ENCODE measurements at places on chromosomes 16 and 17.

GRCh38 chr16:55433030-55433429 lies 46.0 kb upstream of the MMP2 start:
- no peak for DNase-seq
- no peaks in the 10 kb centered on the region for H3K4me1 ChIP-seq
- no peak overlapping the region for H3K27ac ChIP-seq
- H3K27me3 ChIP-seq = no peaks in the 10 kb centered on the region
- no peak overlapping the region for H3K4me3 ChIP-seq

DNA sequence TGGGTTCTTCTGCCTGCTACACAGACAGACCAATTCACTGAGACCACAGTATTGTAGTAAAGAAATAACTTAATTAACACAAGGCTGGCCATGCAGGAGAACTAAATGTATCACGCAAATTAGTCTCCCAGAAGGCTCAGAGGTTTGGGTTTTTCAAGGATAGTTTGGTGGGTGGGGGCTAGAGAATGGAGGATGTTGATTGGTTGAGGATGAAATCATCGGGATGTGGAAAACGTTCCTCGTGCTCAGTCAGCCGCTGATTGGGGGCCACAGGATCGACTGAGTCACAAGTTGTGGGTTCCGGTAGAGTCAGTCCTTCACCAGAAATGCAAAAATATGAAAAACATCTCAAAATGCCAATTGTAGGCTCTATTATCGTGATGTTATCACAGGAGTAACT lies 18.7 kb downstream of the RHOT1 start:
- no peak overlapping the region for H3K27ac ChIP-seq
- DNase-seq = no peak
- H3K4me1 ChIP-seq = peaks cover 12% of the 10 kb centered on the region
- H3K4me3 ChIP-seq = no peak overlapping the region

DNA sequence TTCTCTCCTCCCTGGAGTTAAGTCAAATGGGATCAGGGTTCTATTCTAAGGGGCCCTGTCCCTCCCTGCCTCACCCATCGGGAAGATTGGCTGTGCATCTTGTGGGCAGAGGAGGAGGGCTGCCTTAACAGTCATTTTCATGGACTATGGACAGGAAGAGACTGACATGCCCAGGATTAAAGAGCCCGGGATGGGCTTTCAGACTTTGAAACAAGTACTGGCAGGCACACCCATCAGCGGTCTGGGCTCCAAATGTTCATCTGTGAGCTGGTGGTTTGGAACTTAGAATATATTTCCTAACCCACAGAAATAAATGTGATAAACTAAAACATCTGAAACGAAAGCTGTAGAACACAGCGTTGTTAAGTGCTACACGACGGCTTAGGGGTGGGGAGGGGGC lies 6.5 kb downstream of the SLC6A4 start:
- H3K27ac ChIP-seq = no peak overlapping the region
- no peaks in the 10 kb centered on the region for H3K27me3 ChIP-seq
- H3K4me3 ChIP-seq = no peak overlapping the region

DNA sequence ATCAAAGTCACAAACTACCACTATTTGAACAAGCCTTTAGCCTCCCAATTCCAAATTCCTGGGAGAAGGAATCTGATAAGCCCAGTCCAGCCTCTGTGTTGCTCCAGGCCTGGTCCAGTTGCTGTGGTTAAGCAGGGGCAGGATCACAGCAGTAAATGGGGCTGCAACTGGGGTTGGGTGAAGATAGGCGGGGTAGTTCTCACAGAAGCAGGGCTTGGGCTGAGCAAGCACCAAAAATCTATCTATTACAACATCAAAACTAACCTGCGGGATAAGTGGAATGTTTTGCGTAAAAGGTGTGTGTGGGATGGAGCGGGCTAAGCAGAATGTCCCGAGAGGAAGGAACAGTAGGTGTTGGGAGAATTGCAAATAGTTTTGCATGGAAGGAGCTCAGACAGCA lies 23.0 kb upstream of the RNF135 start:
- H3K4me3 ChIP-seq = no peak overlapping the region
- H3K27ac ChIP-seq = no peak overlapping the region
- H3K36me3 ChIP-seq = no peaks in the 10 kb centered on the region
- H3K4me1 ChIP-seq = peaks cover 3% of the 10 kb centered on the region
- no peak for DNase-seq
- no peaks in the 10 kb centered on the region for H3K27me3 ChIP-seq

DNA sequence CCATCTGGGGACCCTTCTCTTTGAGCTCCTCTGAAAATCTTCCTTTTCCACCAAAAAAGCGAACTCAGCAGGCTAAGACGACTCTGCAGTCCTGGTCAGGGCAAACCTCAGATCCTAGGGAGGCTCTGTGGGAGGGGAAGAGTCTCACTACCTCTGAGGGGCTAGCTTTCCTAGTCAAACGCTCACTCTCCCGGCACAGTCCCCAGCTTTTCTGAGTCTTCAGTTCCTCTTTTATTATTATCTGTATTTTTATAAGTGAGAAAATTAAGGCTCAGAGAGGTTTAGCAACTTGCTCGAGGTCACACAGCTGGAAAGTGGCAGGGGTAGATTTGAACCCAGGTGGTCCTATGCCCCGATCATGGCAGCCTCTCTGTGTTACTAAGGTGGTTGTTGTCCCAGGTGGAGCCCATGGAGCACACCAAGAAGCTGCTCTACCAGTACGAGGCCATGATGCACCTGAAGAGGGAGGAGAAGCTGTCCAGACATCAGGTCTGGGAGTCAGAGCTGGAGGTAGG lies 9.1 kb upstream of the KATNB1 start:
- H3K27me3 ChIP-seq = no peaks in the 10 kb centered on the region
- no peak overlapping the region for H3K27ac ChIP-seq
- DNase-seq = no peak

DNA sequence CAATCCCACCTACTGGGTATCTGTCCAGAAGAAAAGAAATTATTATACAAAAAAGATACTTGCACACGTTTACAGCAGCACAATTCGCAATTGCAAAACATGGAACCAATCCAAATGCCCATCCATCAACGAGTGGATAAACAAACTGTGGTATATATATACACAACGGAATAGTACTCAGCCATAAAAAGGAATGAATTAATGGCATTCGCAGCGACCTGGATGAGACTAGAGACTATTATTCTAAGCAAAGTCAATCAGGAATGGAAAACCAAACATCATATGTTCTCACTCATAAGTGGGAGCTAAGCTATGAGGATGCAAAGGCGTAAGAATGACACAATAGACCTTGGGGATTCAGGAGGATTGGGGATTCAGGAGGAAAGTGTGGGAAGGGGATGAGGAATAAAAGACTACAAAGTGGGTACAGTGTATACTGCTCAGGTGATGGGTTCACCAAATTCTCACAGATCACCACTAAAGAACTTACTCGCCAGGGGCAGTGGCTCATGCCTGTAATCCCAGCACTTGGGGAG lies 21.0 kb downstream of the CNOT1 start:
- H3K27ac ChIP-seq = no peak overlapping the region
- peaks cover 4% of the 10 kb centered on the region for H3K36me3 ChIP-seq
- H3K27me3 ChIP-seq = no peaks in the 10 kb centered on the region
- DNase-seq = no peak
- H3K4me3 ChIP-seq = no peak overlapping the region

GRCh38 chr16:89322321-89323119 lies 105.0 kb downstream of the ZNF778 start:
- DNase-seq = peak; percentile 89
- peak overlapping the region; percentile 1 for H3K27ac ChIP-seq
- H3K4me1 ChIP-seq = peaks cover 83% of the 10 kb centered on the region
- no peaks in the 10 kb centered on the region for H3K36me3 ChIP-seq
- H3K27me3 ChIP-seq = no peaks in the 10 kb centered on the region
- H3K4me3 ChIP-seq = no peak overlapping the region

GRCh38 chr17:56835264-56835585 lies 1.3 kb downstream of the DGKE start:
- H3K27me3 ChIP-seq = no peaks in the 10 kb centered on the region
- no peaks in the 10 kb centered on the region for H3K36me3 ChIP-seq
- peak overlapping the region; percentile 97 for H3K4me3 ChIP-seq
- peak overlapping the region; percentile 98 for H3K27ac ChIP-seq

DNA sequence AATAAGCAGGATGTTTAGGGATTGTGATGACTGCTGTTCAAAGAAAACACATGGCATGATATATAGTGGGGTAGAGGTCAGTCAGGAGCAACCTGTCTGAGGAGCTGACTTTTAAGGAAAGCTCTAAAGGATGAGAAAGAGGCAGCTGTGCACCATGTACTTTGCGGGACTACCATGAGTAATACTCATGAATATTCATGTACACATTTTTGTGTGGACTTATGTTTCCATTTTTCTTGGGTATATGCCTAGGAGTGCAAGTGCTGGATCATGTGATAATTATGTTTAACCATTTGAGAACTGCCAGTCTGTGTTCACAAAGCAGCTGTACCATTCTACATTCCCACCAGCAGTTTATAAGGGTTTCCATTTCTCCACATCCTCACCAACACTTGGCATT lies 35.8 kb downstream of the BEAN1 start:
- no peaks in the 10 kb centered on the region for H3K4me1 ChIP-seq
- H3K27me3 ChIP-seq = no peaks in the 10 kb centered on the region
- H3K36me3 ChIP-seq = no peaks in the 10 kb centered on the region
- H3K27ac ChIP-seq = no peak overlapping the region

DNA sequence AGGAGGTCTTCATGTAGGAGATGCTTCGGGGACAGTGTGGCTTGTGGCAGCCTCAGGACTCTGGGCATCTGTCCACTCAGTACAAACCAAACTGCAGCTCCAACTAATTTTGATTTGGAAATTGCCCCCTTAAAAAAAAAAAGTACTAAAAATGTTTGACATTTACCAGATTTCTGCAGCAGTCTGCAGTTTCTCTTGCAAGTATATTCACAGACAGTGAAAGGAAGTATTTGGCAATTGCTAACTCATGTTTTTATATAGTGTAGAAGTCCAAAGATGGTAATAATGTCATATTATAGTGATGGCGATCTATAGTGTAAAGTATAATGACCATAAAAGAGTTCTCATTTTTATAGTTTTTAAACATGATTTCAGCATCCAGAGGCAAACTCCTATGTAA lies 218.6 kb downstream of the PRKCA start:
- H3K27ac ChIP-seq = no peak overlapping the region
- H3K4me1 ChIP-seq = no peaks in the 10 kb centered on the region
- DNase-seq = no peak
- H3K27me3 ChIP-seq = no peaks in the 10 kb centered on the region
- H3K36me3 ChIP-seq = no peaks in the 10 kb centered on the region

DNA sequence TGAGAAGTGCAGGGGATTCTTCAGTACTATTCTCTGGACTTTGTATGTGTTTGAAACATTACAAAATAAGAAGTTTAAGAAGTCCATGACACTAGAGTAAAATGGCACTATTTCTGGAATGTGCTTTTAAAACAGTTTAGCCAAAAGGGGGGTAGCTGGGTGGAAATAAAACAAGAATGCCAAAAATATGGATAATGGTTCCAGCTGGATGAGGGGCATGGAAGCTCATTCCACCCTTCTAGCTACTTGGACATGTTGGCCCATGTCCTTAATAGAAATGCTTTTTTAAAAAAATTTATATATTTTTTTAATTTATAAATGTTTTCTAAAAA lies 13.1 kb downstream of the ZC3H7A start:
- H3K4me3 ChIP-seq = no peak overlapping the region
- H3K4me1 ChIP-seq = peaks cover 47% of the 10 kb centered on the region
- DNase-seq = no peak
- no peaks in the 10 kb centered on the region for H3K27me3 ChIP-seq
- H3K36me3 ChIP-seq = no peaks in the 10 kb centered on the region

GRCh38 chr16:50280932-50281331 lies 14.6 kb downstream of the ADCY7 start:
- peaks cover 41% of the 10 kb centered on the region for H3K4me1 ChIP-seq
- H3K36me3 ChIP-seq = no peaks in the 10 kb centered on the region
- no peak overlapping the region for H3K4me3 ChIP-seq
- no peak for DNase-seq

- H3K4me1 ChIP-seq = peaks cover 56% of the 10 kb centered on the region
- DNase-seq = no peak
- H3K27me3 ChIP-seq = no peaks in the 10 kb centered on the region
- H3K36me3 ChIP-seq = no peaks in the 10 kb centered on the region
- H3K4me3 ChIP-seq = no peak overlapping the region
Measured at GRCh38 chr17:47276444-47276843, 22.8 kb downstream of the ITGB3 start.

DNA sequence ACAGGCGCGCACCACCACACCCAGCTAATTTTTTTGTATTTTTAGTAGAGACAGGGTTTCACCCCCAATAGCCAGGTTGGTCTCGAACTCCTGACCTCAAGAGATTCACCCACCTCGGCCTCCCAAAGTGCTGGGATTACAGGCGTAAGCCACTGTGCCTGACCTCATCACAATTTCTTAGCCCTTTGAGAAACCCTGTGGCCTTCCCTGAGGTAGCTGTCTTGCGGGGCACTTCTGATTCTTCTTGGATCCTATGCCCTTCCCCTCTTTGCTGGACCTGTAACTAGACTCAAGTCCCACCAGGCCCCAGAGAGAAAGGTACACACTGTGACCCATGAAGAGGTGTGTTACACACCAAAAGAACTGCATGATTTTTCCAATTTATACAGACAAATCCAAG lies 13.5 kb upstream of the CETP start:
- H3K4me1 ChIP-seq = no peaks in the 10 kb centered on the region
- peaks cover 24% of the 10 kb centered on the region for H3K36me3 ChIP-seq
- no peak overlapping the region for H3K4me3 ChIP-seq
- no peak overlapping the region for H3K27ac ChIP-seq
- no peak for DNase-seq

- H3K27me3 ChIP-seq = no peaks in the 10 kb centered on the region
- no peak overlapping the region for H3K27ac ChIP-seq
- H3K4me3 ChIP-seq = no peak overlapping the region
- peaks cover 47% of the 10 kb centered on the region for H3K4me1 ChIP-seq
- DNase-seq = no peak
- H3K36me3 ChIP-seq = no peaks in the 10 kb centered on the region
Measured at GRCh38 chr17:19725486-19725885, 9.1 kb upstream of the SLC47A2 start.

GRCh38 chr16:69890114-69890891 lies 60.8 kb upstream of the CLEC18A start:
- no peaks in the 10 kb centered on the region for H3K27me3 ChIP-seq
- peaks cover 6% of the 10 kb centered on the region for H3K4me1 ChIP-seq
- DNase-seq = peak; percentile 22
- H3K27ac ChIP-seq = peak overlapping the region; percentile 55
- no peak overlapping the region for H3K4me3 ChIP-seq

- no peaks in the 10 kb centered on the region for H3K4me1 ChIP-seq
- no peak overlapping the region for H3K4me3 ChIP-seq
- H3K27me3 ChIP-seq = no peaks in the 10 kb centered on the region
- H3K27ac ChIP-seq = peak overlapping the region; percentile 48
Measured at GRCh38 chr17:75571885-75572215, 15.8 kb upstream of the MYO15B start.

GRCh38 chr16:11410376-11411058 lies 65.3 kb downstream of the RMI2 start:
- no peak overlapping the region for H3K4me3 ChIP-seq
- H3K36me3 ChIP-seq = no peaks in the 10 kb centered on the region
- DNase-seq = no peak
- H3K27ac ChIP-seq = no peak overlapping the region

DNA sequence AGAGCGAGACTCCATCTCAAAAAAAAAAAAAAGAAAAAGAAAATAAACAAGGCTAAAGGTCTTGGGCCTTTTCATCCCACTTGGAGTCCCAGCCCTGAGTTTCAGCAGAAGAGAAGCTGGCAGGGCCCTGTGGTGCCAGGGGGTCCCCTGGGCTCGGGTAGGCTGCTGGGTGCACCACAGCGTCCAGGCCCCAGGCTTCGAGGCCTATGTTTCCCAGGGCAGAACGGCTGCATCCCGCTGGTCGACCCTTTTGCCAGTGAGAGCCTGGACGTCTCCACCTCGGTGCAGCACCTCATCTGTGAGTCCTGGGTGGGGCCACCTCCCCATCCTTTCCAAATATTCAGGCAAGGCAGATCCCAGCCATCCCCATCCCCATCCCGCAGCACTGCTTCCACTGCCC lies 2.2 kb downstream of the TMEM235 start:
- H3K27me3 ChIP-seq = peaks cover 20% of the 10 kb centered on the region
- H3K4me3 ChIP-seq = no peak overlapping the region
- H3K4me1 ChIP-seq = no peaks in the 10 kb centered on the region
- DNase-seq = no peak
- H3K36me3 ChIP-seq = no peaks in the 10 kb centered on the region

Data from upper lobe of left lung (tissue), 6 donors.